ENCODE measurements at places on chromosomes 3 and 15.

GRCh38 chr3:46954178-46954577, 22.4 kb downstream of the CCDC12 start:
- DNase-seq: no peak

- no peak for DNase-seq
Observed at GRCh38 chr15:74365598-74366445, 1.6 kb downstream of the CYP11A1 start.

- DNase-seq: no peak
Observed at GRCh38 chr3:150270883-150271590, 137.1 kb upstream of the TSC22D2 start.

DNA sequence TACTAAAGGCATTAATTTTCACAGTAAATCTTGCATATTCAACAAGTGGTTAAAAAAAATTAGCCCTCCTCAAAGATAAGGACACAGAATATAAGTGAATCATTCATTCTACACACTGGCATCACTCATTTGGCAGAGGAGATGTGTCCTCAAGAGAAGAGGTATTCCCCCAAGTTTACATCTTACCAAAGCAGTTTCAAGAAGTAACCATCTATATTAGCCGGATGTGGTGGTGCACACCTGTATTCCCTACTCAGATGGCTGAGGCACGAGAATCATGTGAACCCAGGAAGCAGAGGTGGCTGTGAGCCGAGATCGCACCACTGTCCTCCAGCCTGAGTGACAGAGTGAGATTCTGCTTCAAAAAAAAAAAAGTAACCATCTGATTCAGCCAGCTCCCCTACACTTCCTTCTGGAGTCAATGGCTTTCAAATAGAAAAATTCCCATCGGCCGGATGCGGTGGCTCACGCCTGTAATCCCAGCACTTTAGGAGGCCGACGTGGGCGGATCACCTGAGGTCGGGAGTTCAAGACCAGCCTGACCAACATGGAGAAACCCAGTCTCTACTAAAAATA, 15.4 kb downstream of the RAF1 start:
- DNase-seq: no peak

GRCh38 chr3:13878281-13879101, 1.4 kb downstream of the WNT7A start:
- no peak for DNase-seq

- no peak for DNase-seq
Observed at GRCh38 chr3:53941950-53942349, 50.3 kb upstream of the SELENOK start.

GRCh38 chr3:64047787-64048186, 24.5 kb upstream of the PSMD6 start:
- DNase-seq: no peak

DNA sequence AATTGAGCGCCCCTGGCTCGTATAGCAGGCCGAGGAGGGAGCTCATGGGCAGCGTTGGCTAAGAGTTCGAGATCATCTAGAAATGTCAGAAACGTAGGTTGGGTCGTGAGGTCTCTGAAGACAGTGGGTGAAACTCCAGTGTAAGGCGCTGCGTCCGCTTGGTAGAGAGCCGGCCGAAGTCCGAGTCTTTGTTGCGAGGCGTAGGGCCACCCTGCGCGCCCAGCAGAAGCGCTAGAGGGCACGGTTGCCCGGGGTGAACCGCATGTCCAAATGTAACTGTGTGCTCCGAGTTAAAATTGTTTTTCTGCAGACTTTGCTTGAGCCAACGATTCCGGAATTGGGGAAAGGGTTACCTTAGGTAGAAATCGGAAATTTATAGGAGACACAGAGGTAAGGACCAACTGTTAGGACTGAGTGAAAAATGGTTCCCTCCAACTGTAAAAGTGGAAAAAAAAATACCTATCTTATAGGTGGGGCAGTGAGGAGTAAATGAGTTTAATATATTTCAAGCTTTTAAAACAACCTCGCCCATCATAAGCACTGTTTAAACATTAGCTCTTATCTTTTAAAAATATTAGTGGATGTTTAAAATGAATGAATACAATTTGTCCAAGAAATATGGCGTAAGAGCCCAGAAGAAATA, 993 bp upstream of the SIAH2 start:
- DNase-seq: peak; percentile 40

DNA sequence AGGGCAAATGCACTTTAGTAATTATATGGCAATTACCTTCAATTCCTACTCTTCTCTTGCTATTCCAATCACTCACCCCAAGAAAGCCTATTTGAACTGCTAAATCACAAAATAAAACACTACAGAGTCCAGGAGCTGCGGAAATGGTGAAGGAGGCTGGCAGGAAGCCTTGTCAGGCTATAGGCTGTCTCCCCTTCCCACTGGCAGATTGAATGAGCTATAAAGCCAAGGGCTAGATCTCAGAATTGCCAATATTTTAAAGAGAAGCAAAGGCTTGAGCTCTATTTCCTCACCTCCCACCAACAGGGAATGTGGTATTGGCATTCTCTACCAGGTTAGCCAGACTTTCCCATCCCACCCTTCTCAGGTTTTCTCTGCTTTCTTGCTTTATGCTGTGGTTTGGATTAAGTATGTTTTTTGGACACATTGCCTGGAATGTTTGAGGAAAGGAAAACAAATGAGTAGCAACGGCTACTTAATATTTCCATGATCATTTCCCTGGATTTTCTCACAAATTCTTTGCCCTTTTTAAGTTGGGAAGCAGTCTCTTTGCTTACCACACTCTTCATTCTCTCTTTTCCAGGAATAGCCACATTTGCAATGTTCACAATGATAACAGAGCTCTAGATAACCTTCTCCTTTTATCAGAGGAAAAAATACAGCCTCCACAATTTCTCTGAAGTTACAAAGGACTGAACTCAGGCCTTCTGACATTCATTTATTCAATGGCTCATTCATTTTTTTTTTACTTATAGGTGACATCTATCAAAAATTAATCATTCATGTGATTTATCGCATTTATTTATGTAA, 1125.4 kb downstream of the ROBO1 start:
- DNase-seq: no peak

DNA sequence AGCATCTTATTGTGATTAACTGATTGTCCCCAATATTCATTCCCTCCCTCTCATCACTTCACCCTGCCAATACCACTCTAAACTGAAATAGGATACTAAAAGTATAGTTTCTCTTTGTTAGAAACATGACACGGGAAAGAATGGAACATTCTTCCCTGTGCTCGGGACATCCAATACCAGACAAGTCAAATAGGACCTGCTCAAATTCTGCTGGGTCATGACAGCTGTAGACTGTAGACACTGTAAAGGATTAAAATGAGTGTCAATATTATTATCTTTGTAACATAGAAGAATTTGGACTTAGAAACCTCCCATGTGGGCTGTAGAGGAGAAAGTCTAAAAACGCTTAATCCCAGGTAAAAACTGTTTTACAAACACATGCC, 315.0 kb upstream of the NR2E3 start:
- DNase-seq: no peak

DNA sequence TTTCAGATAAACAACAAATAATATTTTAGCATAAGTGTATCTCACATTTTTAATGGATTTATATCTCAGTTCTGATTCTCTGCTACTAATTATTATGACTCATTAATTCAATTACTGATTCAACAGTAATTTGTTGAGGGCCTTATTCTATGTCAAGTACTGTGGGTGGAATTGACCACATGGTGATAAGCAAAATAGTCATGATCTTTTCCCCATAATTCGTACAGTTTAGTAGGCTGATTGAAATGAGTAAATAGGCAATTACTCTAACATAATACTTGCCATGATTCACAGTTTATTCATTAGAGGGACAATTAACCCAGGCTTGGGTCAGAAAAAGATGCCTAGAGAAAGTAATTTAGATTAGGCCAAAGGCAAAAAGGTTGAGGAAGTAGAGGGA, 60.9 kb upstream of the SLC4A7 start:
- no peak for DNase-seq

GRCh38 chr3:127613406-127613805, 15.2 kb downstream of the MCM2 start:
- no peak for DNase-seq

DNA sequence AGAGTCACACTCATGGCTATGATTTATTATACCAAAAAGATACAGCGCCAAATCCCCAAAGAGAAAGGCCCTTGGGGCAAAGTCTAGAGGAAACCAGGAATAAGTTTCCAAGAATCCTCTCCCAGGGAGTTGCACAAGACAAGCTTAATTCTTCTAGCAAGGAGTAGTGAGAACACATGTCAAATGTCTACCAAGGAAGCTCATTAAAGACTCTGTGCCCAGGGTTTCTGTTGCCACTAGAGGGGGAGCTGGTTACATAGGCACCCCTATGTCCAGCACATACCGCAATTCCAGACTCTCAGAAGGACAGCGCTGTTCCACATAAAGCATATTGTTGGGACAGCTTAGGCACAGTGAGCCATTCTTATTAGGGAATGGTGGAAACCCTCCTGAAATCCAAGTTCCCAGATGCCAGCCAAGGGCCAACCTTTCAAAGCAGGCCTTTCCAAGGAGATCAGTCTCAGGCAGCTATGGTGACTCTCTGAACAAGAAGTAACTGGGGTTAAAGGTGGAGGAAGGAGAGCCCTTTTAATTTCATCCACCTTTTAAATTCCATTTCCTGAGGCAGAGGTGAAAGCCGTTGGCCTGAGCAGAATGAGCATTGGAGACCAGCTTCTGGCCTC, 194.2 kb downstream of the UACA start:
- DNase-seq: no peak

- DNase-seq: no peak
Observed at GRCh38 chr3:54983266-54984099, 55.6 kb upstream of the LRTM1 start.

- DNase-seq: no peak
Observed at GRCh38 chr3:194023501-194024280, 112.3 kb upstream of the HES1 start.

GRCh38 chr15:85408270-85408746, 27.9 kb downstream of the AKAP13 start:
- peak; percentile 11 for DNase-seq

DNA sequence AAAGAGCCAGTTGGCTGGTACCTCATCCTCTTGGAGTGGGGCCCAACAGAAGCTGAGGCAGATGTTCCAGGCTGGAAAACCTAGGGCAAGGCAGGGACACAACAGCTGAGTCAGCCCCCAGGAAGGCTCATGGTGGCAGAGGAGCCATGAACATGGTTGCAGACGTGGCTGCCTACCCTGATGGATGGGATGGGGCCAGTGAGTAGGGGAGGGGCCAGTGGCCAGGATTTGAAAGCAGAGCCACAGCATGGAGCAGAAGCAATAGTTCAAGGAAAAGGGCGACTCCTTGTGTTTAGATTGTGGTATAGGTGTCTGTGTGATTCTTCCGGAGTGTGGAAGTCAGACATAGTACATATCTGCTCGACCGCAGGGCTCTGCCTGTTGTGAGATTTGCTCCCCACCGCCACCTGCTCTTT, 24.2 kb downstream of the PXYLP1 start:
- DNase-seq: peak; percentile 71

GRCh38 chr3:184800349-184800930, 11.5 kb upstream of the VPS8 start:
- no peak for DNase-seq

- no peak for DNase-seq
Observed at GRCh38 chr3:129046732-129047552, 13.6 kb upstream of the GP9 start.

- no peak for DNase-seq
Observed at GRCh38 chr3:37987315-37987697, 3.3 kb upstream of the VILL start.

GRCh38 chr3:194246709-194247349, 104.3 kb downstream of the CPN2 start:
- DNase-seq: no peak

DNA sequence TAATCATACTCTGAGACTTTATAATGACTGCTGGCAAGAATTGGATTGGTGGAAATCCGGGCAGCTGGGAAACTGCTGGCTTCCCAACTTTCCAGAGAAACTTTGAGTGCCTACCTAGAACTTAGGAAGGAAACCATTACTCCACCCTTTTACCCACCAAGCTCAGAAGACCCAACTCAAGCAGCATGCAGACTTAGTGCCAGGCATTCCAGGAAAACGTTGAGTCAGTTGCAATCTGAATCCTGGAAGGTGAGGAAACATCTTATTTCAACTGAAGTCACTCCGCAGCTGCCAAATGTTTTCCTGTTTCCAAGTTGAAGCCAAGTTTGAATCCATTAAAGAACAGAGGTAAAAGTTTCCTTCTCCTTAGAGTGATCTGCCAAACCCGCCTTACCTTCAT, 126.5 kb downstream of the ZNF385D start:
- DNase-seq: no peak

GRCh38 chr15:71097890-71098289, 17.4 kb upstream of the THSD4 start:
- no peak for DNase-seq

DNA sequence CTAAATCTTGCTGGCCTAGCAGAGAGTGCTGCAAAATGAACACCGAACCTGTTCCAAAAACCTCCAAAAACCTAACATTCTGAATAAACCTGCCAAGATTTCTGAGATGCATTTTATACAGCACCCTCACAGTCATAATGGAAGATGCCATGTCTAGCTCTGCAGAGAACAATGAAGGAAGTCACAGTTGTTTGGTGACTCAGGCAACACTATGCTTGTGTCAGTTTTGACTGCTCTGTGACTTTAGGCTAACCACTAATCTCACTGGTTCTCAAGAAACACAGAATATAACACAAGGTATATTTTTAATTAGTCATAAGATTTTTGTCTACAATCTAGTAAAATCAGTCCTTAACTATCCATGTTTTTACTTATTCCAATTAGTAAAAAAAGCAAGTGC, 606.6 kb downstream of the TBL1XR1 start:
- no peak for DNase-seq

DNA sequence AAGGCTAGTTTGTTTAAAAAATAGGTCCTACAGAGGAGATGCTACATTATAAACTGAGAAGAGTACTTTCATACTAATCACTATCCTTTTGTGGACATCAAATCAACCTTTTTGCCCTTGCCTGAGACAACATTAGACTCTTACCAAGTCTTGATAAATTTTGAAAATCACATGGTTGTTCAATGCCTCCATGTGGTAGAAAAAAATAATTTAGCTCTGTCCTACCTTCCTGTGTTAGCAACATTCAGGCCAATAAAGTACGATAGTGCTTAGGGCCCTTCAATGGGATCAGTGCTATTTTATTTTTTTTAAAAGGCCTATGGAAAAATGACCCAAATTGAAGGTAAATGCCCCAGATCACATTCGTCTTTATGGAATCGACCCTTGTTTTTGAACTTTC, 5.0 kb upstream of the UBE2E1 start:
- DNase-seq: no peak

- no peak for DNase-seq
Observed at GRCh38 chr15:42058791-42059190, 35.6 kb downstream of the PLA2G4D start.

DNA sequence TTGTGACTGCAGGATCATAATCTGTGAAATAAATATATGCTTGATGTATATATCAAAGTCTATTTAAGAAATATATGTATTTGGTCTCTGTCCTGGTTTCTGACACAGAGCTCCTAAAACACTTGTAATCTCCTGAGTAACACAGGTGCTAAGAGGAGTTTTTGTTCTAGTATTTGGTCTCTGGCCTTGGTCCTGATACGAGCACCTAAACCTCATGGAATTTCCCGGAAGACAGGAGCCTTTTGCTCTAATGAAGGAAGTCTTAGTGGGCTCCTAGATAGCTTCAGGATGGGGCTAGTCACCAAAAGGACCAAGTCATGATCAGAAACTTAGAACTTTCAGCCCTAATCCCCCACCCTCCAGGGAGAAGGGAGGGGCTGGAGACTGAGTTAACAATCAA, 19.2 kb upstream of the MUSTN1 start:
- DNase-seq: no peak

Data from CD4-positive, alpha-beta T cell treated with Interleukin-6 at 100 ng/mL for 8 hours (primary cell).